ENCODE measurements at places on chromosomes 1 and 21. TPM values are rescaled to one million over a fixed set of nuclear protein-coding genes. Genes with fewer than 3 reads are reported as not detected.

- H3K27ac ChIP-seq: no peak overlapping the region
- no peaks in the 10 kb centered on the region for H3K4me1 ChIP-seq
- DNase-seq: no peak
Observed at GRCh38 chr1:223803211-223803610, 42.5 kb downstream of the TP53BP2 start.

DNA sequence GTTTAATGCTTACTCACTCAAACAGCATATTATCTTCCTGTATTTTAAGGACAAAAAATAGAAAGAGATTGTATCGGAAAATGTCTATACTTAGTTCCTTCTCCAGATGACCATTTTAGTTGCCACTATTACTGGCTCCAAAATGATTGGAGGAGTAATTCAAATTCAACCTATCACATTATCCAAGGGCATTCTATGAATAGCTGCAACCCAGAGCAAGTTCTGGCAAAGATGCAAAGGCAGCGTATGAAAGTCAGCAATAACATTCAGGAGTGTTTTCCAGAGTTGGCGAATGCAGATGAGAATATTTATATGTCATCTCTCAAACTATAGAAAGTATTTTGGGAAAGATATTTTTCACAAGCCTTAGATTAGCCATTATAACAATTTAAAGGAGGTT, 389.8 kb upstream of the ADGRL2 start:
- no peaks in the 10 kb centered on the region for H3K4me1 ChIP-seq
- no peak overlapping the region for H3K4me3 ChIP-seq
- H3K36me3 ChIP-seq: no peaks in the 10 kb centered on the region
- no peak for DNase-seq
- no peaks in the 10 kb centered on the region for H3K27me3 ChIP-seq

DNA sequence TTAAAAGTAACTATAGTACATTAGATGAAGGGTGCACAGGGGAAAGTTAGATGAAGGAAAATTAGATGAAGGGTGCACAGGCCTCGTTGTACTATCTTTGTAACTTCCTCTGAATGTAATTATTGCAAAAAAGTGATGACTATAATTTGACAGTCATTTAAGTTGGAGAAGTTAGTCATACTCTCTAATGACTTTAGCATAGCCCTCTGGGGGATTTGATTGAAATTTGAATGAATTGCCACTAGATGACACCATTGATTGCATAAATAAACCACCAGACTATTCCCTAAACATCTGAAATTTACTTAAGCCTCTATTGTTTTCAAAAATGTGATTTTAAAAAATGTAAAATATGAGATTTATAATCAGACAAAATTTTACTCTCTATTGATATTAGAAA, 102.6 kb downstream of the TPR start:
- H3K27ac ChIP-seq: no peak overlapping the region
- H3K27me3 ChIP-seq: no peaks in the 10 kb centered on the region
- H3K4me1 ChIP-seq: no peaks in the 10 kb centered on the region
- H3K4me3 ChIP-seq: no peak overlapping the region
- DNase-seq: no peak

DNA sequence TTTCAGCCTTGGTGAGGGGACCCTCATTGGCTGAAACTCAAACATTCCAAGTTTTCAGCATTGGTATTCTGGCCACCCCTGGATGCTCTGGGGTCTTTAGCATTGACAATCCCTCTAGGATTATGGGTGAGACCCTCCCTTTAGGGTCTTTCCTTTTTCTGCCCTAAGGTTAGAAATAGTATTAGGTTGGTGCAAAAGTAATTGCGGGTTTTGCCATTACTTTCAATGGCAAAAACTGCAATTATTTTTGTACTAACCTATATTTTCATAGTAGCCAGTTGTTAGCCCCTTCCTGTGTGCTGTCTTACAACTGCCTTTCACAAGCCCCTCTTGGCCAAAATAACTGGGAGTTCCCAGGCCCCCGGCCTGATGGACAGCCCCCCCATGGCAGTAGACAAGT, 648.4 kb downstream of the PTPRU start:
- H3K27ac ChIP-seq: no peak overlapping the region
- H3K27me3 ChIP-seq: peaks cover 13% of the 10 kb centered on the region
- no peak overlapping the region for H3K4me3 ChIP-seq
- no peak for DNase-seq

GRCh38 chr1:18794561-18794960, 64.9 kb downstream of the TAS1R2 start:
- no peaks in the 10 kb centered on the region for H3K36me3 ChIP-seq
- no peak overlapping the region for H3K27ac ChIP-seq
- peak; percentile 3 for DNase-seq
- H3K27me3 ChIP-seq: peaks cover 27% of the 10 kb centered on the region

- no peak overlapping the region for H3K4me3 ChIP-seq
- H3K27ac ChIP-seq: no peak overlapping the region
- H3K4me1 ChIP-seq: peaks cover 14% of the 10 kb centered on the region
- no peaks in the 10 kb centered on the region for H3K36me3 ChIP-seq
Observed at GRCh38 chr1:42173155-42173933, 8.8 kb upstream of the GUCA2A start.

DNA sequence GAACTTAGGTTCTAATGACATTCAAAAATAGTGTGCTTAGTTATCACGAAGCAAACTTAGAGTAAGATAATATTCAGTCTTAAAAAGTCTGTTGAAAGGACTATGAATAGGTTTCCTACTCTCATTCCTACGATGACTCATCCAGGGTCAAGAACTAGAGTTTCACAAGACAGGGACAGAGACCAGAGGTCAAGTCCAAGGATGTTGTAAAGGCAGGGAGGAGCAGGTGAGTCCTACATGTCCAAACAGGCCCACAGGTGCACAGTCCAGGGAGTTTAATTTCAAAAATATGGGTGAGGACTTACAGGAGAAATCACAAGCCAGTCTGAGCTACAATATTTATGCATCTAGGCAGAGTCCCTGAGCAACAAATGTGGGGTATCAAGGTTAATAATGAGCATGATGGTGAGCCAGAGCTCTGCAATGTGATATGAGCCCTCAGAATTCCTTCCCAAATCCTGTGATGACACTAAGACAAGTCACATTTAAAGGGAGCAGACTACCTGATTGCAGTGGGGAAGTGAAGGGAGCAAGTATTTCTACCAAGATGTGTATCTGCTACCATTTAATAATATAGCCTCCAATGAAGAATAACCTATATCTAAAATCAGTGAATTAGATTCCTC, 100.0 kb upstream of the NRIP1 start:
- H3K27ac ChIP-seq: no peak overlapping the region
- no peaks in the 10 kb centered on the region for H3K36me3 ChIP-seq
- H3K27me3 ChIP-seq: no peaks in the 10 kb centered on the region
- no peak for DNase-seq
- peaks cover 8% of the 10 kb centered on the region for H3K4me1 ChIP-seq

DNA sequence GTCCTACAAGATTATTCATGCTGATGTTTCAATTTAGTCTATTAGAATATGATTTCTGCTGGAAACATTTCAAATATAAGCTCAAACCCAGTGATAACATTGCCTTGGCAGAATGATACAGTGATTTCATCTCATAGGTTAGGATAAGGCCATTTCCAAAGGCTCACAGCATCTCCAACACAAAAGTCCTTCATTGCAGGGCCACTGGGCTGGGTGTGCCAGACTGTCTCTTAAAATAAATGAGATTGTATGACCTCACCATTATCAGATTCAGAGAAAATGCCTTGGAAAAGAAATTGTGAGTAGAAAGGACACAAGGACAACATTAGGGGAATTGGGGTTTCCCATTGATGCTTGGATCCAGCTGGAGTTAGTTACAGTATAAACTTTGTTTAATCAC, 30.4 kb downstream of the NGF start:
- no peak overlapping the region for H3K27ac ChIP-seq
- no peaks in the 10 kb centered on the region for H3K27me3 ChIP-seq
- H3K4me1 ChIP-seq: no peaks in the 10 kb centered on the region
- no peak for DNase-seq
- no peaks in the 10 kb centered on the region for H3K36me3 ChIP-seq

GRCh38 chr1:160206421-160207117, 1.4 kb downstream of the PEA15 start:
- peak overlapping the region; percentile 89 for H3K4me3 ChIP-seq
- H3K36me3 ChIP-seq: peaks cover 9% of the 10 kb centered on the region
- no peaks in the 10 kb centered on the region for H3K27me3 ChIP-seq
- no peak for DNase-seq
- peaks cover 12% of the 10 kb centered on the region for H3K4me1 ChIP-seq
- H3K27ac ChIP-seq: peak overlapping the region; percentile 4

- peaks cover 2% of the 10 kb centered on the region for H3K4me1 ChIP-seq
- no peaks in the 10 kb centered on the region for H3K27me3 ChIP-seq
- H3K4me3 ChIP-seq: no peak overlapping the region
- no peak overlapping the region for H3K27ac ChIP-seq
- H3K36me3 ChIP-seq: peaks cover 10% of the 10 kb centered on the region
Observed at GRCh38 chr1:204431310-204432184, 19.9 kb upstream of the PPP1R15B start.

DNA sequence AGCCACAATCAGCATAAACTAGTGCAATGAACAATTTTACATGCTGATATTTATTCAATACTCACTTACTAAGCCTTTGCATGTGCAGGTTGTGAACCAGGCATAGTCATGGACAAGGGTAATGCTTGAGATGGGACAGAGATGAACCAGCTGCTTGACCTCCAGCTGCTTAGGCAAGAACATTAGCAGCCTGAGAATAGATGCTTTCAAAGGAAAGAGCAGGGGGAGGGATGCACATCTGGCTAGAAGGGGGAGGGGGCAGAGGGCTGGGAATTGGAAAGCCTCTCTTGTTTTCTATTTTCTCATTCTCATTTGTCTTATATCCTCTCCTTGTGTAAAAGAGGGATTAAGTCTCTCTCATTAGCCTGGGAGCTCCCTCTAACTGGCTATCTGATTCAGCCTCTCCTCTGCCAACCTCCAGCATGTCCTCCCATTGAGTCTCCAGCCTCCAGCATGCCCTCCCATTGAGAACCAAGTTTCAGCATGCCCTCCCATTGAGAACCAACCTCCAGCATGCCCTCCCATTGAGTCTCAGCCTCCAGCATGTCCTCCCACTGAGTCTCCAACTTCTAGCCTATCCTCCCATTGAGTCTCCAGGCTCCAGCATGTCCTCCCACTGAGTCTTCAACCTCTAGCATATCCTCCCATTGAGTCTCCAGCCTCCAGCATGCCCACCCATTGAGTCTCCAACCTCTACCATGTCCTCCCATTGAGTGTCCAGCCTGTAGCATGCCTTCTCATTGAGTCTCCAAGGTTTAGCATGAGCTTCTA, 38.4 kb upstream of the TRABD2B start:
- peaks cover 31% of the 10 kb centered on the region for H3K27me3 ChIP-seq
- H3K27ac ChIP-seq: no peak overlapping the region
- H3K4me1 ChIP-seq: no peaks in the 10 kb centered on the region
- H3K36me3 ChIP-seq: no peaks in the 10 kb centered on the region
- H3K4me3 ChIP-seq: no peak overlapping the region

DNA sequence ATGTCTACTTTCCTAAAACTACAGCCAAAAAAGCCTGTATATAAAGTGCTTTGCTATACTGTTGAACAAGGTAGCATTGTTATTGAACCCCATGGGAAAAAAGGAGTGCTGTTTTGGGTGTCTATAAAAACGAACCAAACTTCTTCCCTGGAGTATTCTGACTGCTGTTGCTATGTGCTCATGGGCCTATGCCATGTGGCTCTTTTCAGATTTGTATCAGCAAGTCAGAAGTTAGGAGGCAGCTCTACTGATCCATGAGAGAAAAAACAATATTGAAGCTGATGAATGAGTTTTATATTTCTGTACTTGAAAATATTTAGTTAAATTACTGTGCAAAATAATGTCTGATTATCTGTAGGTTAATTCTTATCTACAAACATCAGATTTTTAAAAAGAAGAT, 66.5 kb downstream of the ADGRL2 start:
- H3K27ac ChIP-seq: no peak overlapping the region
- H3K4me1 ChIP-seq: no peaks in the 10 kb centered on the region
- H3K36me3 ChIP-seq: no peaks in the 10 kb centered on the region
- H3K27me3 ChIP-seq: no peaks in the 10 kb centered on the region
- DNase-seq: no peak

GRCh38 chr1:155954645-155955044, 13.2 kb downstream of the RXFP4 start:
- no peak for DNase-seq
- H3K4me3 ChIP-seq: no peak overlapping the region

DNA sequence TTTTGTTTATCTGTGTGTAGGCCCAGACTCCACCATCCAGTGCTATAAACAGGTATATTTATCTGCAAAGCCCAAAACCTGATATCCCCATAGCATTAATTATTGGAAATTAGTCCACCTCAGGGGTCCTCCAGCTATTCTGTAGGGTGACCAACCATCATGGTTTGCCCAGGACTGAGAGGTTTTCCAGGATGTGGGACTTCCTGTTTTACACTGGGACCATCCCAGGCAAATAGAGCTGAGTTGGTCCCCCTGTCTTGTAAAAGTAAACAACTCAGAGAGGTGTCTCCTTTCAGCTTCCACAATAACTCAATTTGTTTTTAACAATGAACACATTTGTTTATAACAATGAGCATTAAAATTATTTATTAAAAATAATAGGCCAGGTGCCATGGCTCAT, 7.8 kb upstream of the CELA2B start:
- no peaks in the 10 kb centered on the region for H3K4me1 ChIP-seq
- H3K36me3 ChIP-seq: no peaks in the 10 kb centered on the region
- no peak overlapping the region for H3K4me3 ChIP-seq
- no peak for DNase-seq
- no peak overlapping the region for H3K27ac ChIP-seq
- H3K27me3 ChIP-seq: no peaks in the 10 kb centered on the region

DNA sequence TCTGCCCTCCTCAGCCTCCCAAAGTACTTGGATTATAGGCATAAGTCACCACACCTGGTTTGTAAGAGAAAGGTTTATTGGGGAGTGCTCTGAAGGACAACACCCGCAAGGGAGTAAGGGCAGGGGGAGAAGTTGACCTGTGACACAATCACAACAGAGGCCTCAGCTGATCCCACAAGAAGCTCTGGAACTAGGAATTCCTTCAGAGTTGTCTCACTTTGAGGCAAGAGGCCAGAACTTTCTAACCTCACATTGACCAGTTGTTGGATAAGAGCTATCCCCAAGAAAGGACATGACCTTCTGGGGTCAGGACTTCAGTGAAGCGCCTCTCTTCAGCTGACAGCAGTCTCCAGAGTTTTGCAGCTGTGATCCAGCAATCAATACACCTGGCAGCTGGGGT, 27.4 kb upstream of the RC3H1 start:
- no peaks in the 10 kb centered on the region for H3K4me1 ChIP-seq
- H3K4me3 ChIP-seq: no peak overlapping the region
- DNase-seq: no peak
- no peaks in the 10 kb centered on the region for H3K27me3 ChIP-seq

- no peaks in the 10 kb centered on the region for H3K4me1 ChIP-seq
- DNase-seq: no peak
- no peak within 1 kb of the TSS for H3K27ac ChIP-seq
- H3K36me3 ChIP-seq: no peaks in the 10 kb centered on the region
Observed at GRCh38 chr1:198638894-198639635, at the start of gene PTPRC. Gene PTPRC, plus strand, starts transcription at chr1:198639040. Its CDS starts 229 bp downstream, at chr1:198639269.

- H3K27ac ChIP-seq: no peak overlapping the region
- peaks cover 20% of the 10 kb centered on the region for H3K4me1 ChIP-seq
- H3K36me3 ChIP-seq: peaks cover 8% of the 10 kb centered on the region
- no peak for DNase-seq
- no peaks in the 10 kb centered on the region for H3K27me3 ChIP-seq
Observed at GRCh38 chr1:206587904-206588303, 24.4 kb downstream of the EIF2D start.

GRCh38 chr1:30449428-30450147, 273.8 kb downstream of the MATN1 start:
- H3K27me3 ChIP-seq: no peaks in the 10 kb centered on the region
- H3K4me1 ChIP-seq: no peaks in the 10 kb centered on the region
- DNase-seq: no peak
- H3K4me3 ChIP-seq: no peak overlapping the region

Gene CD52
- 2.0 TPM for total RNA-seq

Gene ACKR1
- total RNA-seq: not detected

Gene SLC45A1
- 13.8 TPM for total RNA-seq

Gene KCNA2
- total RNA-seq: not detected

Gene REN
- 0.47 TPM for total RNA-seq

Gene ADCY10
- total RNA-seq: 0.30 TPM

All from HCT116 (cell line).